Activated naive CD4-positive, alpha-beta T cell treated with anti-CD3 and anti-CD28 coated beads for 36 hours (primary cell): ENCODE measurements at places on chromosomes 6 and 20.

- peak; percentile 57 for DNase-seq
These were observed 17.1 kb downstream of the REPS1 start for GRCh38 chr6:138970856-138971425.

GRCh38 chr6:36546308-36546919 is 865 bp downstream of the STK38 start:
- peak; percentile 33 for DNase-seq

- no peak for DNase-seq
These were observed 142.3 kb downstream of the UNC5CL start for GRCh38 chr6:40896696-40897095.

DNA sequence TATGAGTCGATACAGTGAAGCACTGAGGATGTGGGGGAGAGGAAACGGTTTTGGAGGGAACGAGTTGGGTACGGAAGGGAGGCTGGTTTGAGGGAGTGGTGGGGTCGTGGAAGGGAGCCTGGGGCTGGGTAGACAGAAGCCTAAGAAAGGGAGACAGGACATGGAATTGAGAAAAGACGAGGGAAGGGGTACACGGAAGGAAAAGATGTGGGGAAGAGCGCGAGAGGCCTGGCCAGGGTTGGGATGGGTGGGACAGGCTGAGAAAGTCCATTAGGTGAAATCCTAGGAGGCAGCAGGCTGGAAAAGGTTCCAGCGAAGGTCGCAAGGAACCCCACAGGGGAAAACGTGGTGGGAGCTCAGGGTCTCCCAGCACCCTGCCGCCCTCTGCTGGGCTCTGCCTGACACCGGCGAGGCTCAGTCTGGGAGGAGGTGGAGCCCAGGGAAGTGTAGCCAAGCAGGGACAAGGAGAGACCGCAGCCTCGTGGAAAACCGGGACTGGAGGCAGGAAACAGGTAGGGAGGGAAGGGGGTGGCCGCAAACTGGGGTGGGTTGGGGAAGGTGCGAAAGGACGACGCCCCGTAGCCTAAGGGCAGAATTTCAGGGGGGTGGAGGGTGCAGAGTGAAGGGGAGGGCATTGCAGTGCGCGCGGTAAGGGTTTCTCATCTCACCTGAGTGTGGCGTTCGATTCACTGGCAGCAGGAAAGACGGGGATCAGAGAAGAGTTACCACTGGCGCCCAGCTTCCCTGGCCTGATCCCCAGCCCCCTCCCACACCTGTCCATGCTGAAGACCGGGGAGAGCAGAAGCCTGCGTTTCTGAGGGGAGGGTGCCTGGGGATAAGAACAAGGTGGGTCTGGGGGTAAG is 4.3 kb downstream of the GABBR1 start:
- peak; percentile 76 for DNase-seq

DNA sequence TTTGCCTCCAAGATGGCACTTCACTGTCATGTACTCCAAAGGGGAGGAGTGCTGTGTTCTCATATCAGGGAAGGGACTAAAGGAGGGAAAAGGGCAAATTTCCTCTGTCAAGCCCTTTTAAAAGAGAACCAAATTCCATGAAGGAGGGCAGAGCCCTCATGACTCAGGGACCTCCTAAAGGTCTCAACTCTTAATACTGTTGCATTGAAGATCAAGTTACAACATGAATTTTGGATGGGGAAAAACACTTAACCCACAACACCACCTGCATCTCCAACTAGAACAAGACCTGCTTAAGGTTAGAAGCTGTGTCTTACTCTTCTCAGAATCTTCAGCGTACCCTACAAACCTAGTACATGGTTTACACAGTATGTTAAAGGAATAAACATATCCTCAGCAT is 23.7 kb upstream of the FBXO30 start:
- no peak for DNase-seq

DNA sequence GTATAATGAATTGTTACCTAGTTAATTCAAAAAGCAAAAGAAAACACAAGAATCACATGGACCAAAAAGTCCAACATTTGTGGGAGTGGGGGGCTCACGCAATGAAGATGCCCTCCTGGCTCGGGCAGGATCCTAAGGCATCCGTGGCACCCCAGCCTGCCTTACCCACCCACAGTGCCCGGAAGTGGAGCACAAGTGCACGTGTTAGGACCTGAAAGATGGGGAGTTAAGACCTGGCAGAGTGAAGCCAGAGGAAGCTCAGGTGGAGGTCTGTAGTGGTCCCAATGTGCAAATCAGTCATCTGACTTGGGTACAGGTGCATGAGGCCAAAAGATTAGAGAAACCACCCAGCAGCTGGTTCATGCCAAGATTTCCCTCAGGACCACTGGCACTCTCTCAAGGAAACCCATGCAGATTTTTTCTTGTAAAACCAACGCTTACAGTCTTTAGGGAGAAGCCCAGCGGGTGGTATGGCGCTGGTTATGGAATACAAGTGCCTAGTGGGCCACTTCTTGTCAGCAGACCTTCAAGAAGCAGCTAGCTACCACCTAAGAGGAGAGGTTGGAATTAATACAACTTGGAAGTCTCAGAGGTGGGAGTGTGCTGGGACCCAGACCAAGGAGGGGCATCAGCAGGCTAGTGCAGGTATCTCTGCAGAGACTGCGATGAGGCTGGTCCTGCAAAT is 42.1 kb downstream of the BFSP1 start:
- DNase-seq: no peak

- peak; percentile 62 for DNase-seq
These were observed 91.8 kb upstream of the NHSL1 start for GRCh38 chr6:138590796-138591709.

DNA sequence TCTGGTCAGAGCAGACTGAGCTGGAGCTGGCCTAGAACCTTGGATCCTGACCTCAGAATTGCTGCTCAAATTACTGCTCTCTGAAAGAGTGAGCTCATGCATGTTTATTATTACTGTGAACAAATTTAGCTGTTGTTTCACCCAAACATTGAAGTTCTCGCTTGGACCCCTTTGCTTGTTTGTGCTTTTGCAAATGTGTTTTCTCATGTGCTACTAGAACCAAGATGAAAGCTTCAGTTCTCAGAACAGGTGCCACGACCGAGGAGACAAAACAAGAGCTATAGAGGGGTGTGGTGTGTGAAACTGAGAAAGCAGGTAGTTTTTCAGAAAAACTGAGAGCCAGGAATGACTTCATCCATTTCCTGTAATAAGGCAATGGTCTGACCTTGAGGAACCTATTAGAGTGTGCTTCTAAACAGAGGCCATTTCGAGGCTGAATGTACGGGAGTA is 50.0 kb upstream of the ESR1 start:
- peak; percentile 67 for DNase-seq

GRCh38 chr20:56427797-56428196 is 15.7 kb downstream of the CASS4 start:
- no peak for DNase-seq

DNA sequence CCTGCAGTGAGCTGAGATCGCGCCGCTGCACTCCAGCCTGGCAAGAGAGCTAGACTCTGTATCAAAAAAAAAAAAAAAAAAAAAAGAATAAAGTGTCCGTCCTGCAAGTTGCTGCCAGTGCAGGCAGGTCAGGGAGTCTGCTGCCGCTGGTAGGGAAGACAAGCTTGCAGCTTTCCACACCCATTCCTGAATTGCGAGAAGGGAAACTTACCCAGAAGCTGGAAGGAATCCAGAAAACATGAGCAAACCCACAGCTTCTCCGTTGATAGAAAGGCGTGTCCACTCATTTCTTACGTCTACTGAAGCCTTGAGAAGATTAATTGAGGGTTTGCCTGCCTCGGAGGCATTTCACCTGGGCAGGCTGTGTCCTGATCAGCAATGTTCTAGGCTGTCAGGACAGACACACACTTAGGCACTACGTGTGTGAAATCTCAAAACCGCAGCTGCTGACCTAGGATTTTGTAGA is 61.6 kb upstream of the DSP start:
- DNase-seq: no peak

- DNase-seq: peak; percentile 39
These were observed 662 bp downstream of the ENTPD6 start for GRCh38 chr20:25195962-25196785.

GRCh38 chr20:36440370-36441026 is 100.8 kb upstream of the MYL9 start:
- no peak for DNase-seq
